Effector memory CD4-positive, alpha-beta T cell (primary cell): ENCODE measurements at places on chromosomes 1 and 21.

GRCh38 chr1:248857749-248858095 is 1.2 kb downstream of the ZNF692 start:
- no peak for DNase-seq

- no peak for DNase-seq
These were observed 21.1 kb upstream of the PDE9A start for GRCh38 chr21:42632336-42632751.

GRCh38 chr1:228751360-228752098 is 16.2 kb downstream of the RHOU start:
- no peak for DNase-seq

GRCh38 chr1:30888975-30889374 is 19.6 kb downstream of the SDC3 start:
- no peak for DNase-seq

DNA sequence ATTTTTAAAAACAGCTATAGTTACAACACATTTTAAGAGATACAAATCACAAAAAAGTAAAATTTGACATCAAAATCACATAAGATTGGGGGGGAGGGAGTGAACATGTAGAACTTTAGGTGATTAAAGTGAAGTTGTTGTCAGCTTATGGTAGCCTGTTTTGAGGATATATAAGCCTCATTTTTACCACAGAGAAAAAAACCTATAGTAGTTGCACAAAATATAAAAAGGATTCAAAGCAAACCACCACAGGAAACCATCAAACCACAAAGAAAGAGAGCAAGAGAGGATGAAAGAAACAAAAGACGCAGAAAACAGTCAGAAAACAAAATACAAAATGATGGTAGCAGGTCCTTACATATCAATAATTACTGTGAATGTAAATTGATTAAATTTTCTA is 291.9 kb upstream of the DEPDC1 start:
- DNase-seq: no peak

DNA sequence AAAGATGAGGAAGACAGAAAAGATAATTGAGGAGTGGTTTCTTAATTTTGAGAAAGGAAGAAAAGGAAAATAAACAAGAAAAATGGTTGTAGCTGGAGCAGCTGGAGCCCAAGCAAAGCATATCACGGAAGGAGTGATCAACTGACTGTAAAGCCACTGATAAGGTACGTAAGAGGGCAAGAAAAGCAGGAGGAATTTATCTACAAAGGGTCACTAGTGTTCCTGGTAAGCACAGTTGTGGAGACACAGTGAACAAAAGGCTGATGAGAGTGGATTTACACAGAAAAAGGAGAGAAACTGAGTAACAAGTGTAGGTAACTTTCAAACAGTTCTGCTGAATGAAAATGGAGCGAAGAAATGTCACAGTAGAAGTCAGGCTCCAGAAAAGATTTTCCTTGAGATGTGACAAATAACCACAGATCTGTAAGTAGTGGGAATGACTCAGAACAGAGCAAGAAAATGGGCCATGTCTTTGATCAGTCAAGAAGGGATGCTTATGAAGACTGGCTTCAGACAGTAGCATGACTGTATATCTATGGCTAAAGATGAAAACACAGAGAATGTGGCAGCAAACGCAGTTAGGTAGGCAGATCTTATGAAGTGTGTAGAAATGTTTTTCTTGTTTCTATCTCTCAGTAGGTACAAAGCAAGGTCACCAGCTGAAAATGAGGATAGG is 45.6 kb upstream of the RBM34 start:
- no peak for DNase-seq

- DNase-seq: no peak
These were observed 184.9 kb downstream of the NCAM2 start for GRCh38 chr21:21183092-21183491.

DNA sequence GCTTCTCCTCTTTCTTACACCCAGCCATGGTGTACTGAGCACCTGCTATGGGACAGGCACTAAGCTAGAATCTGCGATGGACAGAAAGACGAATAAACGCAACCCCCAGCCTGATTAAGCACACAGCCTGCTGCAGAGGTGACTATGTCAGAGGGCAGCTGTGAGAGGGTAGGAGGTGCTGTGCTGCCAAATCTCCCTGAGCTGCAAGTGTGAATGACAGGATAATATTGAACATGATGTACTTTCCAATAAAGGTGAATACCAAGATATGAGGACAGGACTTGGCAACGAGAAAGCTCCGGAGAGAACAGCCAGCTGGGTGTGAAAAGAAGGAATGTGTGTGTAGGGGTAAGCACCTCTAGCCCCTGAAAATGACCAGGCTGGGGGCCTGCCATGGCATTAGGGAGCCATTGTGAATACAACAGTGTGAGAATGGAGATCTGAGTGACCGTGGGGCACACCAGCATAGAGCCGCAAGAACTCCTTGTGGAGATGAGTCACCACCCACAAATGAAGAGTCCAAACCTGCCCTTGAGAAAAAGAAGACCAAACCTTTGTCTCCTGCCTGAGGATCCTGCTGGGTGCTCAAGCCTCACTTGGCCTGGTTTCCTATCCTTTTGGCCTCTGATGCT is 83.0 kb upstream of the ATF3 start:
- no peak for DNase-seq
